ENCODE measurements at places on chromosomes 3 and 15. TPM values are rescaled to one million over a fixed set of nuclear protein-coding genes. Genes with fewer than 3 reads are reported as not detected.

Gene SOX2
- not detected for total RNA-seq

Gene CELF6
- total RNA-seq, result 3.8 TPM

Gene HRH1
- 10.3 TPM for total RNA-seq

Gene HTR3E
- 0.70 TPM for total RNA-seq

Gene IGSF11
- not detected for total RNA-seq

Gene GRK7
- total RNA-seq, result not detected

Gene SLC41A3
- total RNA-seq, result 31.2 TPM

Gene RNF123
- 51.0 TPM for total RNA-seq
